CD4-positive, alpha-beta T cell treated with Interleukin-15 for 4 hours (primary cell): ENCODE measurements at places on chromosomes 4 and X.

DNA sequence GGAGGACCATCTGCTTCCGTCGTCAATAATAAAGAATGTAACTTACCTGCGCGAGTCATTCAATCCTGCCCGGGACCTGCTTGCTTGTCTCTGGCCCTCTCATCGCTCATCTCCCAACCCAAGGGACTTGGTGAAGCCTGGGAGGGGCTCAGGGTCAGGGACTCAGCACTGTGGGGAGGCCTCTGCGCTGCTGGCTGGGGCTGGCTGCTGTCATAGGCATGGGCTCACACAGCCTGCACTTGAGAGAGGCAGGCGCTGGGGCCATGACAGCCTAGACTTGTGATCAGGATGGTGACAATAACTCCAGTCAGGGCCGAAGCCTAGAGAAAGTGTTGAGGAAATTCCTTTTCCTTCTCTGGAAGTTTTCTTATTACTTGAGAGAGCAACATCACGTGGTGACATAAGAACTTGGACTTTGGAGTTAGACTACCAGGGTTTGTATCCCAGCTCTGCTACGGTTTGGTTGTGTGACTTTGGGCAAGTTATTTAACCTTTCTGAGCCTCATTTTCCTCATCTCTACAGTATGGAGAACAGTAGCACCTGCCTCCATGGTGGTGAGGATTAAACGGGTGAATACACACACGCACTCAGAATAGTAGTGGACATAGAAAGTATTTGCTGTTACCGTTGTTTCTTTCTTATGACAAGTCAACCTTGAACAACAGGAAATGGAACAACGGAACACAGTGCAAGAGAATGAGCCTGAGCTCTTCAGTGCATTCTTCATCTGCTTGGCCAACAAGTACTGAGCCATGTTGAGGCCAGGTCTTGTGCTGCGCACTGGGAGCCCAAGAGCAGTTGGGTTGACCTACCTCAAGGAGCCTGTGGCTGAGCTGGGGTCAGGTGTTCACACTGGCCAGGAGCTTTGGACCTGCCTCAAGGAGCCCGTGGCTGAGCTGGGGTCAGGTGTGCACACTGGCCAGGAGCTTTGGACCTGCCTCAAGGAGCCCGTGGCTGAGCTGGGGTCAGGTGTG is 60.5 kb downstream of the TBC1D14 start:
- DNase-seq: no peak

GRCh38 chr4:156971676-156972378 is at the start of gene PDGFC:
TSS of gene PDGFC (minus strand) at chr4:156971799. CDS start at chr4:156970903, 896 bp downstream.
- no peak for DNase-seq

DNA sequence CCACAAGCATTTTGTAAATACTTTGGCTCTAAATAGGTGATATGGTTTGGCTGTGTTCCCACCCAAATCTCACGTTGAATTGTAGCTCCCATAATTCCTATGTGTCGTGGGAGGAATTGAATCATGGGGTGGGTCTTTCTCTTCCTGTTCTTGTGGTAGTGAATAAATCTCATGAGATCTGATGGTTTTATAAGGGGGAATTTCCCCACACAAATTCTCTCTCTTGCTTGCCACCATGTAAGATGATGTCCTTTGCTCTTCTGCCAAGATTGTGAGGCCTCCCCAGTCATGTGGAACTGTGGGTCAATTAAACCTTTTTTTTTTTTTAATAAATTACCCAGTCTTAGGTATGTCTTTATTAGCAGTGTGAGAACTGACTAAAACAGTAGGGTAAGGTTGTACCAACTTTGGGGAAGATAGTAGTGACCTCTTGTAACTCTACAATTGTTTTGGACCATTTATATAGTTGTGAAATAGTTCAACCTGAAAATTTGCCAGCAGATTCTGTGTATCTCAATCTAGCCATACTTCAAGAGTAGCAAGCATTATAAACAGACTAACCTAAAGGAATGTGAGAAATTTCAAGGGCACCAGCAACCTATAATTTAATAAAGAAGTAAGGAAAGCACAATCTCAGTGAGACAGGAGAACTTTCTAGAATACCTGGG is 727.8 kb downstream of the GRID2 start:
- no peak for DNase-seq

GRCh38 chrX:46571423-46572339 is 1.9 kb upstream of the CHST7 start:
- DNase-seq: no peak

DNA sequence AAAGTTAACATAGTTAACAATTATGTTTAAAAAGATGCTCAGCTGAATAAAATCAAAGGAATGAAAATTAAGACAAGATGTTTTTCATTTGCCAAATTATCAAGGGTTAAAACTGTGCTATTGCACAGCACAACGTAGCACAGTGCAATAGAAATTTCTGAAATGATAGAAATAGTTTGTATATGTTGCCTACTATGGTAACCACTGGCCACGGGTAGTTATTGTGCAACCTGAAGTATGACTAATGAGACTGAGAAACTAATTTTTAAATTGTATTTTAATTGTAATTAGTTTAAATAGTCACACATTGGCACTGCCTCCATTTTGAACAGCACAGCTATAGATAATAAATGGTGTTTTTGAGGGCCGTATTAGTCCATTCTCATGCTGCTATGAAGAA is 343.1 kb upstream of the FAM241A start:
- DNase-seq: no peak

DNA sequence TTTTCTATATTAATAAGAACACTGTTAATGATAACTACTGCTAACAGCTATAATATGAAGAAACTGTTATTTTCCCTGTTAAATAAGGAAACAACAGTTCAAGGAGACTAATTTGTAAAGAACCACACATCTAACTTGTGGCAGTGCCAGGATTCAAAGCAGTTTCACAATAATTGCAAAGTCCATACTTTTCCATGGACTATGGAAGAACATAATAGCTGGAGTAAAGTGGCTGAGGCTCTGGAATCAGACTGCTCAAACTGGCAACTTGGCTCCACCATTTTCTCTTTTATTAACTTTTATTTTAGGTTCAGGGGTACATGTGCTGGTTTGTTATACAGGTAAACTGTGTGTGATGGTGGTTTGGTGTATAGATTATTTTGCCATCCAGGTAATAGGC is 393.7 kb upstream of the CPEB2 start:
- DNase-seq: no peak

- DNase-seq: no peak
Observed at GRCh38 chr4:183353557-183353956, 31.3 kb upstream of the CLDN24 start.

DNA sequence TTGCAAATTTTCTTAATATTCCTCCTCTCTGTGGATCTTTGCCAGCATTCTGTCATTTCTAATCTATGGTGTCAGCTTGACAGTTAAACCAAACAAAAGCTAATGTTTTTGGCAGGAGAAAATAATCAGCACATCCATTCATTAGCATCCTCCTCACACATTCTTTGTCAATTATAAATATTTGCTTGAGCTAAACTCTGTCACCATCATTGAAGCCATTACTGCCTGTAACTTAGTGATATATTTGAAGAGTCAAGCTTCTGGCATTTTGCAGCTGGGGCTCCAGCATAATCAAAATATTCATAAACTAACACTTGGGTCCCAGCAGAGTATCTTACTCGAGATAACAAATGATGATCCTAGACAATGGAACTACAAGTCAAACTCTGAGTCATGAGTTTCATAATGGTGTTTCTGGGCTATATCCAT is 126.1 kb downstream of the EIF4E start:
- no peak for DNase-seq

DNA sequence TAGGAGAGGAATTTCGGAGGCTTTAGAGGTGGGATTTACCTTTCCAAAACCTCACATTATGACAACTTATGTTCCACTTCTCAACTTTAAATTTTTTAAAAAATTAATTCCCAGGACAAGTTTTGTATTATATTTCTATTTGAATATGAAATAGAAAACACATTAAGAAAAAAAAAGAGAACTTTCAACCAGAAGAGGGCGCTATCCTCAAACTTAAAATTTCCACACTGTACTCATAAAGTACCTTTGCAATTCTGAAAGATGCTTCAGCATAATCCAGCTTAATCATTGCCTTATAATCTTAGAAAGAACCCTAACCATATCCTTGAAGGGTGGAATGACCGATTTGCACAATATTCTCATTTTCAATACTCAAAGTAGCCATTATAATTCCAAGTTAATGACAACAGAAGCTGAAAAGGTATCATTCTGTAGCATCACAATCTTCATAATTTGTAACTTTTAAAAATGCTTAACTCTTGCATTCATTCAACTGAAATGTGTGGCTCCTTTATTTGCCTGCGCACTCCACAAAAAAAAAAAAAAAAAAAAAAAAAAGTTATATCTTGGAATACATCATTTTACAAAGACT is 158.0 kb downstream of the KCNIP4 start:
- peak; percentile 3 for DNase-seq

DNA sequence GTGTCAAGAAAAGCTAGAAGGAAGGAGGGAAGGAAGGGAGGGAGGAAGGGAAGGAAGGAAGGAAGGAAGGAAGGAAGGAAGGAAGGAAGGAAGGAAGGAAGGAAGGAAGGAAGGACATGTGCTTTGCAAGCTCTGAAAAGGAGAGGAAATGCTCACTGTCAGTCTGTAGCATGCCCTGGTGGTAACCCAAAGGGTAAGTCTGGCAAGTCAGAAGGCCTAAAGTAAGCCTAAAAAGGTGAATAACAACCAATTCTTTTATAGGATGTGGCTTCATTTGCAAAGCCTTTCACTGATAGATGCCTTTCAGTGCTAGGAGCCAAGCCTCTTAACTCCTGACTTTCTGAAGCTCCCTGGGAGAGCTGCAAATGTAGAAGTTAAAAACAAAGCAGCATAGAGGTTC is 542.6 kb downstream of the CFAP47 start:
- DNase-seq: no peak

DNA sequence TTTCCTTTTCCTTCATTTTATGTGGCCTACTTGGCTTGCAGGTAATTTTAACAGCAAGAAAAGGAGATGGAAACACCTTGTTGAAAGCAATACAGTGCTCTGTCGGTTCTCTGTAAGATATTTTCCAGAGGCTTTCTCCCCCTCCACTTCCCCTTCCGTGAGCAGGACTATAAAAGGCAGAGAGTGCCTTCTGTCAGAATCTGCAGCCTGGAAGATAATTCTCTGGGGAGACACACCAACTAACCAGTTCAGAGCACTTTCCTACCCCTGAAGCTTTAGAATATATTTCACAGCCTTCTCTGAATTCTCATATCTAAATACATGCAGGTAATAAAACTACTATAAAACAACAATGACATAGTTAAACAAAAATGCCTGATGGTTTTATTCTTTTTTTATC is 141.1 kb downstream of the IDS start:
- no peak for DNase-seq
